SK-N-MC (cell line): ENCODE measurements at places on chromosomes 1 and 21.

DNA sequence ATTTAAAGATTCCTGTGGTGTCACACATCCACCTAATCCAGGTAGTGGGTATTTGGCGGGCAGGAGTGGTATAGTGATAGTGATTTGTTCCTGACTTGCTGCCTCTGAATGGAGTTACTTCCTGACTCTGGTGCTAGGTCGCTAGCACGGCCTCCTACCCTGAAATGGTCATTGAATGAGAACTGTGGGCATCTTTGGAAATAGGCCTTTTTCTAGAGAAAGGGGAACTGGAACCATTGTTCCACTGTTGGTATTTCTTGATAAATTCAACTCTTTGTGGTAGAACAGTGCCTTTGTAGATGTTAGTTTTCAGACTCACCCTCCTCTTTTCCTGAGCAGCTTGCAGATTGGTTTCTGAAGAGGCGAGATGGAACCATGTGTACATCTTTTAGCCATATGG lies 1.5 kb downstream of the QSOX1 start:
- no peak for DNase-seq

DNA sequence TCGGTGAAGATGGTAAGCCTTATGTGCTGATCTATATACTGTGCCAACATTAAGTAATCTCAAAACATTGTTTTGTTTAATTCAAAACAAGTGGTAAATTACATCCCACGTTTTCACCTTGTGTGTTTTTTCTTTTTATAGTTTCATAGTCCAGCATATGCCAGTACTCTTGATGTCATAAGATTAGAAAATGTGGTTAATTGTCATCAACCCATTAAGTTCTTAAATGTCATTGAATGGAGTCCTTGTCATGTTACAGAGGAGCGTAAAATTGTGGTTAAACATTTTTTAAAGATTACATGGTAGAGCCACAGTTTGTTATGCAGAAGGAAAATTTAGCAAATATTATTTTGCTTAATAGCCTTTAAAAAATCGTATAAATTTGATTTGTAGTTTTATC lies 93.1 kb downstream of the FNBP1L start:
- no peak for DNase-seq

- DNase-seq, result no peak
Observed at GRCh38 chr1:91540910-91541309, 40.3 kb downstream of the CDC7 start.

DNA sequence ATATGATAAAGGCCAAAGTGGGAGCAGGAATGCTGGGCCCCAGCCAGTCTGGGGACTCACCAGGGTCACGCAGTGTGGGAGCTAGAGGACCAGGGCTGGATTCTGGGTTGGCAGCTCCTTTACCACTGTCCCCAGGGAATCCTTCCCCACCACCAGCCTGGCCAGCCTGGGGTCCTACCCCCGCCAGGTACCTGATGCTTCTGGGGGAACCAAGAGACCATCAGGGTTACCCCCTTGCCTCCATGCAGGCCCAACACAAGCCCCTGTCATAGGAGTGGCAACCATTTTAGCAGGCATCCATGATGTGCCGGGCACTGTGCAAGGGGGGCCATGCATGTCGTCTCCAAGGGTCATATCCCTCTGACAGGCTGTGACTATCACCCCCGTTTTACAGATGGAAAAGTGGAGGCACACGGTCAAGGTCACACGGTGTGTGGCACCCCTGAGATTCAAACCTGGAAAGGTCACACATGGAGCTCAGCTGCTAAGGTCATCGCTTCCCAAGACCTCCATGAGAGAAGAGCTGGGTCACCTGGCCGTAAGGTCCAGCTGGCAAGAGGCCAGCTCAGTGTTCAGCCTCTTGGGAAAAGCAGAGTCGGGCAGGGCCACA lies 16.4 kb downstream of the RUNX3 start:
- no peak for DNase-seq

- no peak for DNase-seq
Observed at GRCh38 chr1:34231441-34231840, 54.7 kb downstream of the C1orf94 start.
